Sciatic nerve (tissue), 2 donors: ENCODE measurements at places on chromosomes 12 and 14. TPM values are rescaled to one million over a fixed set of nuclear protein-coding genes. Genes with fewer than 3 reads are reported as not detected.

Gene COX14
- total RNA-seq = 45.8 TPM

Gene KLRD1
- 4.8 TPM for total RNA-seq

Gene TPH2
- total RNA-seq = not detected

Gene KRT80
- total RNA-seq = 0.13 TPM

Gene SLC35F4
- not detected for total RNA-seq

Gene PLA2G1B
- total RNA-seq = not detected

Gene TC2N
- 13.2 TPM for total RNA-seq

Gene ZNF384
- total RNA-seq = 52.7 TPM

Gene TAS2R9
- not detected for total RNA-seq

GRCh38 chr14:103920981-103921854 lies 7.0 kb upstream of the TDRD9 start:
- peak; percentile 93 for DNase-seq

DNA sequence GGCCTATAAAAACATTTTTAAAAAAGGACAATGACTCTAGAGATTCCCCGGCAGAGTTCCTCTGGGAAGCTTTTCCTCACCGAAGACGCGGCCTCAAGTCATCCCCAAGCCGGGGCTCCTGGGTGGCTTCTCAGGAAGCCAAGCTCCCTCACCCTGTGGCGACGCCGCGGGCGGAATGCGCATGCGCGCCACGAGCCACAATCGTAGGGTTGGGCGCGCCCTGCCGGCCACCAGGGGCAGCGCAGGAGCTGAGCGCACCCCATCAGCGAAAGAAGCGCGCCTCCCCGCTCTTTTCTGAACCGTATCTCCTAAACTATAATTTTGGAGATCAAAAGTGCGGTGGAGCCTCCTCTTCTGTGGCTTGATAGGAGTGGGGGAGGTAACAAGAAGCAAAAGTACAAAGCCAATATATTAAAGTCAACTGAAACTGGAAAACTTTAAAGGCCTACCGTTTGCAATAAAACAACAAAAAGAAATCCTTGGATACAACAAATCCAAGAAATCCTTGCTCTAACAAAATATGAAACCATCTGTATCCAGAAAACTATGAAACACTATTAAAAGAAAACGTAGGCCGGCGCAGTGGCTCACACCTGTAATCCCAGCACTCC lies 17.4 kb upstream of the CHFR start:
- peak; percentile 89 for DNase-seq

DNA sequence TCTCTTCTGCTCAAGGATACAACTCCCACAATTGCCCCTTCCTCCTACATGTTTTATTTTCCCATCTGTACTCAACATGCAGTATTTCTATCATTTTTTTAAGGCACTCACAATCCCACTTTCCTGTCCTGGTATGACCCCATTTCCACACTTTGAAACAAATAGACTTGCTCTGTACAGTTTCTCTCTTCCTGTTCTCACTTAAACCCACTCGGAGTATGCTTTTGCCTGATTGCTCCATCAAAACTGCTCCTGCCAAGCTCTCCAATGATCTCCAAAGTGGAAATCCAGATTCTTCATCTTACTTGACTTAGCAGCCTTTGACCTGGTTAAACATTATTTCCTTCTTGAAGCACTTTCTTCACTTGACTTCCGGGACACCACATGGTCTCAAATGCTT lies 384.5 kb downstream of the SEC23A start:
- DNase-seq = no peak

DNA sequence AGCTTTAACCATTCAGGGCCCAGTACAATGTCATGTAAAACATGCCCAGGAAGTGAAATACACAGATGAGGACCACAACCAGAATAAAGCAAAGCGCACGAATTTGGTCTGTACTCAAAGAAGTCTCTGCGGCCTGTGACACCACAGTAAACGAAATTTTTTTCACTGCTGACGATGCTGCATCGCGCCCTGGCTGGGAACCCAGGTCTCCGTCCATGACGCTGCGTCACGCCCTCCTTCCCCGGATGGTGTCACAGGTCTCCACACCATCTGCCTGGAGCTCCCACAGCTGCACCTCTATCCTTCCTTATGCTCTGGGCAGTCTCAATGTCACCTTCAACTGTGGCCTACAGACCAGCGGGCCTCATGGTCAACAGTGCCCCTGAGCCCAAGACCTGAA lies 17.8 kb downstream of the ANKLE2 start:
- no peak for DNase-seq

DNA sequence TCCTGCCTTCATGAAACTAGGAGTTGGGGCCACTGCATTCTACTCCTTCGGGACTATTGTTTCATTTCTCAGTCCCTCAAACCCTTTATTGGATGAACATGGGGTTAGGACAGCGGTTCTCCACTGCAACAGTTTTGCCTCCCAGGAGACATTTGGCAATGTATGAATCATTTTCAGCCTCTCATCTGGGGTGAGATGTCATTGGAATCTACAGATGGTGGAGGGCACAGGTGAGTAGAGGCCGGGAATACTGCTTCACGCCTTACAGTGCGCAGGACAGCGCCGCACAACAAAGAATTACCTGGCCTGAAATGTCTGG lies 649 bp upstream of the GNPNAT1 start:
- no peak for DNase-seq

DNA sequence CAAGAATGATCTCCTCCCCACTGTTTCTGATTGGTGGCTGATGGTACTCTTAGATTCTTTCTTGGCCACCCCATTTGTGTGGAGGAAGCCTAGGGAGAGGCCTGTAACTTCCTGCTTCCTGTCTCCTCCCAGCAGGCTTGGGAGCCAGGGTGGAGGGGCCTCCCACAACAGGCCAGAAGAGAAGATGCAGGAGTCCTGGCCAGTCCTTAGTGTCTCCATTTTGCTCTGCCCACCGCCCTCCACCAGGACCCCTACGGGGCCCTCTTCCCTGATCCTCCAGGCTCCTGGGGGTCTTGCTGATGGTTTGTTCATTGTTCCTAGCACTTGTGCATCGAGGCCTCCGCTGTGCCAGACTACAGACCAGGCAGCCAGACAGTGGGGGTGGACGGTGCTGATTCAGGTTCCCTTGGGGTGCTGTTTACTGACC lies 6.8 kb downstream of the TSPAN9 start:
- no peak for DNase-seq

DNA sequence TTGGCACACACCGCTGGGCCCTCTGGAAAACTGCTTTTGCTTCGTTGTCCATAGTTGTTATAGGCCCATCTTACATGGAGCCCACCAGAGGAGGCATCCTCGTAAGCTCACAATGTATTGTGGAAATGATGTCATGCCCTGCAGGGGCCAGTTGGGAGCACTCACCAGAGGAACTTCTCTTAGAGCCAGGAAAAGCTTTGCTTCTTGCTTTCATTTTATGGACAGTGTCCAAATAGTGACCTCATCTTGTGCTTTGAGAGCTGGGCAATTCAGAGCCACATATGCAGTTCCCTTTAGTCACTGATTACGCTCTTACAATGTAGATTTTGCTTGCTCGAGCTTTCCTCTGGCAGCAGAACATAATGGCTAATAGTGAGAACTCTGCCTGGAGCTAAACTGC lies 275.6 kb downstream of the AACS start:
- DNase-seq = no peak

- DNase-seq = no peak
Observed at GRCh38 chr14:54637270-54638134, 70.6 kb downstream of the SAMD4A start.

DNA sequence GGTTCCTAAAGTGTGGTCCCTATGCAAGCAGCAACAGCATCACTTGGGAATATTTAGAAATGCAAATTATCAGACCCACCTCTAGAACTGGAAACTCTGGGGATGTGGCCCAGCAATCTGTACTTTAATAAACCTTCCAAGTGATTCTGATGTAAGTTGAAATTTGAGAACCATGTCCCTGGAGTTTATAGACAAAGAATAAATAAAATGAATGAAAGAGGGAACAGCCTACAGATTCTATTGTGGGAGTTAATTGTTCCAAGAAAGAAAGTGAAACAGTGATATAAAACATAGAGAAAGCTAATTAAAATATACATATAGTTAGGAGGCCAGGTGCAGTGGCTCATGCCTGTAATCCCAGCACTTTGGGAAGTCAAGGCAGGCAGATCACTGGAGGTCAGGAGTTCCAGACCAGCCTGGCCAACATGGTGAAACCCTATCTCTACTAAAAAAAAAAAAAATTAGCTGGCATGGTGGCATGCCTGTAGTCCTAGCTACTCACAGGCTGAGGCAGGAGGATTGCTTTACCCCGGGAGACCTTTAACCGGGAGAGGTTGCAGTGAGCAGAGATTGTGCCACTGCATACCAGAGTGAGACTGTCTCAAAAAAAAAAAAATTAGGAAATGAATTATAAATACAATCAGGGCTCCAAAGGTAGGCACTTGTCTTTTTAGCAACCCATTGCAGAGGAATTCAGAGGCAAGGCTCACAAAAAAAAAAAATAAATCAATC lies 507.5 kb downstream of the NAV3 start:
- DNase-seq = no peak

DNA sequence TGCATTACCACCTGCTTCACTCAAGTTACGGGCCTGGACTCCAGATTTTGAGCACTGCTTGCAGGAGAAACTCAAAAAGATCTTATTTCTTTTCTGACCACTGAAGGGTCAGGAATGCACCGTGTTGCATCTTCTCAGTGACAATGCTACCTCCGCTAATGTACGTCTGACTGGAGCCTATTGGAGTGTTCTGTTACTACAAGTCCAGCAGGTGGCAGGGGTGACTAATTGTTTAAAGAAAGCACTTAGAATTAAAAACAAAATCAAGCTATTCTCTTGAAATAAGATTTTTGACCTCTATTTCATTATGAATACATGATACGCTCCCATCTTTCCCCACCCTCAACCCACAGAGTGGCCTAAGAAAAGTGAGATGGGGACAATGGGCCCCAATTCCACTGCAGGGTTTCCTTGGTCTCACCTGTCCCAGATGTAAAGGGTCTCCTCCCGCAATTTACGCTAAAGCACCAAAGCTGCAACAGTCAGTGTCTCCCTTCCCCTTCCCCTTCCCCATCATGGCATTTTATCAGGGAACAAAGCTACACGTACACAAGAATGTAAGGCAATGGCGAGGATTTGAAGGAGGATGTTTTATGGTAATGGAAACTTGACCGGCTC lies 2.2 kb downstream of the TBPL2 start:
- no peak for DNase-seq

DNA sequence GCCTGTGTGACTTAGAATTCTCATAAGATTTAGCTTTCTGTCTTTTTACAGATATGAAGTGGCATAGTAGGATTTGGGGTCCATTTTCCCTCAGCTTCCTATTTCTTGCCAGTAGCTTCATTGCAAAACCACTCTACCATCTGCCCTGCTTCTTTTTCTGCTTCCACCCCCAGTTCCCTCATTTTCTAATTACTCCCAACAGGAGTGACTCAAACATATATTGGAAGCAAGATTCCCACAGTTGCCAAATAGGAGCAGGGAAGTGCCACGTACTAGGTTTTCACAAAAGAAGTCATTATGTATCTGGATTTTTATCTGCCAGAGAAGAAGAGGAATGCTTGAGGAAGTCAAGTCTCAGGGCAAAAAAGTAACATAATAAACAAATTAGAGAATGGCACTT lies 64.1 kb downstream of the ANO4 start:
- no peak for DNase-seq

- DNase-seq = no peak
Observed at GRCh38 chr12:92554158-92555073, 148.4 kb upstream of the PLEKHG7 start.

- peak; percentile 86 for DNase-seq
Observed at GRCh38 chr12:49763006-49763591, 21.7 kb downstream of the TMBIM6 start.
